ENCODE measurements at places on chromosomes 4 and X.

DNA sequence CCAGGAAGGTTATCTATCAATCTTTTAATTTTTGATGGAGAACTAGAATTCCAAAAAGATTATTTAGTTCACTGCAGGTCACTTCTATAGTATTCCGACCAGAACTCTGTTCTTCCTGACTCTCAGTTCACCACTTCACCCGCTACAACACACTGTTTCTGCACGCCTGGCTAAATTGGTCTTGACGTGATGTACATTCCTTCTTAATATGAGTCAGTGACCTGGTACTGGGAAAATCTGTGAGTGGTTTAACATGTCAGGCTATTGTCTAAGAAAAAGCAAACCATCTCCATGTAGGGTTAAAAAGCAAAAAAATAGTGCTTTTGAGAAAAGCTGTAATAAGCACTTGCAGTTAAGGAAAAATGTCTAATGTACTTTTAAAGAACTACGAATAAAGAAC is 120.4 kb downstream of the NDST3 start:
- DNase-seq: no peak

DNA sequence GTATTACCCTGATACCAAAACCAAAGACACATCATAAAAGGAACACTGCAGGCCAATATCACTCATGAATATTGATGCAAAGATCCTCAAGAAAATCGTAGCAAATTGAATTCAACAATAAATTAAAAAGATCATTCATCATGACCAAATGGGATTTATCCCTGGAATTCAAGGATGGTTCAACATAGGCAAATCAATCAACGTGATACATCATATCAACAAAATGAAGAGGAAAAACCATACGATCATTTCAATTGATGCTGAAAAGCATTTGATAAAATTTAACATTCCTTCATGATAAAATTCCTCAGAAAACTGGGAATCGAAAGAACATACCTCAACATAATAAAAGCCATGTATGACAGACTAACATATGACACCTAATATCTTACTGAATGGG is 52.7 kb upstream of the STARD8 start:
- DNase-seq: no peak

DNA sequence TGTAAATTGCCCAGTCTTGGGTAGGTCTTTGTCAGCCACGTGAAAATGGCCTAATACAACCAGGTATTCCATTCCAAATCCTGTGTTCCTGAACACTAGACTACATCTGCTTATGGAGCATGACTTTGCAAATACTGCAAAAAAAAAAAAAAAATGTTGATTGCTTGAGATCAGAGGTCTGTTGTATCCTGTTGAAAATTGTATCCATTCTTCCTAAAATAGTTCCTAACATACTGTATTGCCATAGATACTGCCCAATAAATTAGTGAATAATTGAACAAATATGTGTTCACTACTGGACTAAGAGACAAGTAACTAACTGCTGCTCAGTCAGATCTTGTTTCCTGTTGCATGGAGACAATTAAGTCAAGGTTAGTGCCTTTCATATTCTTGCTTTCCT is 164.3 kb upstream of the PABPC4L start:
- no peak for DNase-seq

GRCh38 chrX:5681159-5681558 is 547.5 kb downstream of the NLGN4X start:
- no peak for DNase-seq

GRCh38 chrX:9851890-9852289 is 65.7 kb downstream of the SHROOM2 start:
- DNase-seq: no peak

GRCh38 chr4:145154573-145154972 is 25.8 kb downstream of the OTUD4 start:
- no peak for DNase-seq

DNA sequence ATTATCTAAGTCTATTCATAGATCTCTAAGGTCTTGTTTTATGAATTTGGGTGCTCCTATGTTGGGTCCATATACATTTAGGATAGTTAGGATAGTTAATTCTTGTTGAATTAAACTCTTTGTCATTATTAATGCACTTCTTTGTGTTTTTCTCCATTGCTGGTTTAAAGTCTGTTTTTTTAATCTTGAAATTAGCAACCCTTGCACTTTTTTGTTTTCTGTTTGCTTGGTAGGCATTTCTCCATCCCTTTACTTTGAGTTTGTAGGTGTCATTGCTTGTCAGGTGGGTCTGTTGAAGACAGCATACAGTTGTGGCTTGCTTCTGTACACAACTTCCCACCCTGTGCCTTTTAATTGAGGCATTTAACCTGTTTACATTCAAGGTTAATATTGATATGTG is 434.8 kb downstream of the OPHN1 start:
- DNase-seq: no peak

- DNase-seq: no peak
Measured at GRCh38 chr4:111905511-111905910, 239.7 kb upstream of the FAM241A start.

DNA sequence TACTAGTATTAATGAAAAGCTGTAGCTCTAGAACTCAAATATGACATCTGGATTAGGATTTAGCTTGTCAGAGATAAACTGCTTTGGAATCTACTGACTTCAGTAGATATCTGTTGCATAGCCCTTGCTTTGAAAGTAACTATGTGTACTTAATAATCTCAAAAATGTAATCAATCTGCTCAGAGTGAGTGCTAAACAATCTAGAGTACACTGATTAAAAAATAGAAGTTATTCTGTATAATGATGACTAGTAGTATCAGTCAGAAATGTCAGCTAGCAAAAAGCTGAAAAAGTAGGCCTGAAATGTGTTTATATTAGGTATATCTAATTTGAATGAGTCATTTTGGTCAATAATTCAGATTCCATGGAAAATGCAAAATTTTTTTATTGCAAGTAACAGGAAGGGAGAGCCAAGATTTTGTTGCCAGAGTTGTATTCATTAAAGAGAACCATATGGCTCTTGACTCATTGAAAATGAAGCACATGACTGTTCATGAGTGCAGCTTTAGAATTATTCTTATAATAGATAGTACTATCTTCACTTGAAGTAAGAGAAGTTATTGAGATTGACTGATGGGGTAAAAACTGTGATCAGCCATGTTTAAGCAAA is 20.0 kb downstream of the CLCN3 start:
- no peak for DNase-seq

- DNase-seq: no peak
Measured at GRCh38 chrX:23662187-23662586, 5.1 kb upstream of the PRDX4 start.

DNA sequence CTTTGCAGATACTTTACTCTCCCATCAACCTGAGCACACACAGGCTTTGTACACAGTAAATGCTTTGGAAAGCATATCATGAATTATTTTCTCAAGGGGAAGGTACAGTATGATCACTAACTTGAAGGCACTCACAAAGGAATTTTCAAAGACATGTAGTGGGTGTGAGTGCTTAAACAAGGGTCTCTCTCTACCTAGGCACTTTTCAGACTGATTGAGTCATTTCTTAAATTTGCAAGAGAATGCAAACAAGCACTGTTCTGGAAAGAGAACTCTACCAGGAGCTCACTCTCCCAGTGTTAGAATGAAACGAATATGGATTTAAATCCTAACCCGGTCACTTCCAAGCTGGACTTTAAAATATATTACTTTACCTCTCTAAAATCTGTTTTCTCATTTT is 85.7 kb downstream of the MAML3 start:
- no peak for DNase-seq

DNA sequence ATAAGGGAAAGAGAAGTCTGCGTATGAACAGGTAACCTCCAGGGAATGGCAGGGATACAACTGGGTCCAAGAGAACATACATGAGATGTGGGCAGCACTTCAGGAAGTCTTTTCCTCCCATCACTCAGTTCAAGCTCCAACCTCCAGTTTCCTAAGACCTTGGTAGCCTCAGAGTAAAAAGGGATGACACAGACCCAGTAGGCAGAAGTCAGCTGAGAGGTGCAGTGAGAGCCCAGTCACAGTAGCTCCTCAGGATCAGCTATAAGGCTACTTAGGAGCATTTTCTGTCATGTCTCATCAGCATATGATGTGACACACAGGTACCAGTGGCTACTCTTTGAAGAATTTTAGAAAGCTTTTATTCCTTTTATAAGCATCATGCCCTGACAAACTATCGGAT is 12.5 kb upstream of the STS start:
- no peak for DNase-seq

- no peak for DNase-seq
Measured at GRCh38 chr4:129377131-129377845, 281.3 kb downstream of the C4orf33 start.

GRCh38 chr4:57083090-57083489 is 27.1 kb downstream of the IGFBP7 start:
- DNase-seq: no peak

GRCh38 chr4:1721666-1722550 is 587 bp downstream of the TACC3 start:
- DNase-seq: no peak

- DNase-seq: no peak
Measured at GRCh38 chr4:8241211-8241779, 28.3 kb upstream of the HTRA3 start.

- DNase-seq: no peak
Measured at GRCh38 chr4:21765810-21766407, 182.7 kb downstream of the KCNIP4 start.

- no peak for DNase-seq
Measured at GRCh38 chrX:66919280-66919832, 280.5 kb upstream of the EDA2R start.

DNA sequence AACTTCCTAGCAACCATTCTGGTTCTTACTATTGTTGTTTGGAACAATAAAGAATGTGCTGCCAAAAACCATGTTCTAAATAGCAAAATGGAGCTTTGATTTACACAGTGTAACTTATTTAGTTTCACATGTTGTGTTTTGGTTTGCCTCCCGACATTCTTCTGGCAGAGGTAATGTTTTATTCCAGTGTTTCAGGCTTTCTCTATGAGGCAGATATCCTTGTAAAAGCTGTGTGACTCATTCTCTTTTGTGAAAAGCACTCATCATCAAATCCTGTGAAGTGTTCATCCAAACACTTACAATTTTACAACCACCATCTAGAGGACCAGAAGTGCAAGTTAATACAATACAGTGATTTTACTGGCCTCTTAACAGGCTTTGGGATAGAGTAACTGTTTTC is 219.0 kb upstream of the GIMD1 start:
- no peak for DNase-seq

DNA sequence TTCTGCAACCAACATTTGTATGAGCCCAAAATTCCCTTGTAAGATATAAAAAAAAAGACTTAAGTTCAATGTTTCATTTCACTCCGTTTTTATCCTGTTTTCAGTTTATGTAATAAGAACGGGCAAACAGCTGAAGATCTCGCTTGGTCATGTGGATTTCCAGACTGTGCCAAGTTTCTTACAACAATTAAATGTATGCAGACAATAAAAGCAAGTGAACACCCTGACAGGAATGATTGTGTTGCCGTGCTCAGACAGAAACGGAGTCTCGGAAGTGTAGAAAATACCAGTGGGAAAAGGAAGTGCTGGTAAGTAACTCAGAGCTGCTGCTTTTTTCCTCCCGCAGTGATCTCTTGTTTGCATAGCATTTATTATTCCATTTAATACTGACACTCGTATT is 2.8 kb downstream of the ANKRD37 start:
- no peak for DNase-seq

DNA sequence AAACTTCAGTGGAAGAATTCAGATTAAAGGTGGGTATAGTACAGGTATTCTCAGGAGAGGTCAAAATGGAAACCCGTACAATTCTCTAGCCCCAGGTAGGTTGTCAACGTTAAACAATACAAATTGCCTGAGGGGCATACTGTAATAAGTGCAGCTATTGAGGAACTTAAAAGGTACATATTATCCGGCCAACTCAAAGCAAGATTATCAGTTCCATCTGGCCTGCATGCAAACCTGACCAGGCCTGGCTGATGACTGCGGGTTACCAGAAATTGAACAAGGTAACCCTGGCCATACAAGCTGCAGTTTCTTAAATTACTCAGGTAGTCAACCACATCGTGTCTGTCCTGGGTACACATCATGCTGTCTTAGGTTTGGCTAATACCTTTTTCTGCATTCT is 12.3 kb upstream of the ZNF630 start:
- no peak for DNase-seq

- DNase-seq: no peak
Measured at GRCh38 chr4:85963231-85963630, 396.6 kb downstream of the MAPK10 start.

DNA sequence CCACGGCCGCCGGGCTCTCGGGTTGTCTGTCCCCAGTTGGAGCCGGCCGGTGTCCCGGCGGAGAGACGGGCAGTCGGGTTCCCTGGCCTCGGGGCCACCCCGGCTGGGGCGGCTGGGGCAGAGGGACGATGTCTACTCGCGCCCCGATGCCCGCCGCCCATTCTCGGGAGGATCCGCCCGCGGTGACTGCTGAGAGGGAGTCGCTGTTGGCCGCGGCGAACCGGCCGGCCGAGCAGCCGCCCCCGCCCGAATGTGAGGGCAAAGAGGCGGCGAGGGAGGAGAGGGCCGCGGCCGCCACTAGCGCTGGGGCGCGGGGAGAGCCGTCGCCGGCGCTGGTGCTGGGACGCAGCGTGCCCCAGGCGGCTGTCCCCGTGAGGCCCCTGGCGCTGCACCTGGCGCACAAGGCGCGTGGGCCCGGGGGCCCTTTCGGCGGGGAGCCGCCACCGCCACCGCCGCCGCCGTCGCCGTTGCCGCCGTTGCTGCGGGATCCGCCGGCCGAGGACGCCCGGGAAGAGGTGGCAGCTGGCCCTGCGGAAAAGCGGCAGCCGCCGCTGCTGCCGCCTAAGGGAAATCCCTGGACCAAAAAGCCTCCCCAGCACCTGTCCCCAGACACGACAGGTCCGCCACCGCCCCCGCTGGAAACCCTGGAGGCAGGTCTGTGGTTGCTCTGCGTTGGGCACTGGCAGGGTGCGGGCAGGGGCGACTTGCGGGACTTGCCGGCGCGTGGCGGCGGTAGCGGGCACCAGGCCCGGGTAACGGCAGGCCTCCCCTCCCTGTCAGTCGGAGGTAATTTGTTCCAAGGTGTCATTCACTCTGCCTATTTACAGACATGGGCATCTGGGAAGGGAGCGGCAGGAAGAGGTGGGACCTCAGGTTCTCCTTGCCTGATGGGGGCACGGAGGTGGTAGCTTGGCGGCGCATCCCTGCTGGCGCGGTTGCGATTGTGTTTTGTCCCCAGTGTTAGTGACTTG is 739 bp downstream of the LARP1B start:
- peak; percentile 27 for DNase-seq

- no peak for DNase-seq
Measured at GRCh38 chr4:108488865-108489264, 131.5 kb upstream of the RPL34 start.

- no peak for DNase-seq
Measured at GRCh38 chr4:92791871-92792440, 488.2 kb downstream of the GRID2 start.

- no peak for DNase-seq
Measured at GRCh38 chr4:111717921-111718320, 427.3 kb upstream of the FAM241A start.

GRCh38 chr4:145427991-145428390 is 53.7 kb upstream of the SMAD1 start:
- no peak for DNase-seq

Data from stimulated activated CD8-positive, alpha-beta memory T cell treated with anti-CD3 and anti-CD28 coated beads, Interleukin-4, amount 100 ng/mL, for 1 hour (primary cell).